ENCODE measurements at places on chromosomes 6 and 20.

DNA sequence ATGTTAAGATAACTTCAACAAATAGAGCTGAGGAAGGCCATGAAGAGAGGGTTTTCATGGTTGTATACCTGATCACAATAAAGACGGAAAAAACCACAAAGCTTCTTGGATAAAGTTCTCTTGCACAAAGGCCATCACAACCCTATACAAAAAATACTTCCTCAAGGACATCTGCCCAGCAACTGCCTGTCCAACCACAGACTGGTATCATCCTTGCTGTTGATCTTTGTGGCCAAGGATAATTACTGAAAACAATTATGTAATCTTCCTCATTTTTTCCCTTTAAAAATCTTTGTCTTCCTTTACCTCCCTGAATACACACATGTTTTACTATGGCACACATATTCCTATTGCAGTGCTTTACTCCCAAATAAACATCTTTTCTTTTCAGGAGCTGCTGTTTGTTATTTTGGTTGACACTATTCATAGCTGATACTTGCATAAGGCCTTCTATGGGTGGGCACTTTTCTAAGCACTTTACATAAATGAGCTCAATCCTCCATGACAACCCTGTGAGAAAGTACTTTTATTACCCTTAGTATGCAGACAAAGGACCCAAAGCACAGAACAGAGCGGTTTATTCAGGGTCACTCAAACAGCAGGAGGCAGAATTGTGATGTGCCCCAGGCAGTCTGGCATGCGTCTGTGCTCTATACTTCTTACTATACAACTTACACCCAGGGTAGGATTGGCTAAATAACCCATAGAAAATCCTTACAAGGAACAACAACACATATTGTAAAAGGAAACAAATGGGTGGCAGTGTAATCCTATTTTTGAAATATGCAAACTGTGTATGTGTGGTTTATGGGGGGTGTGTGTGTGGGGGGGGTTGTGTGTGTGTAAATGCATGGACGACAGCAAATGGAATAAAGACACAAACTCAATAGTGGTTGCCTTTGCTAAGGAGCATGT, 35.1 kb downstream of the SNRNP48 start:
- DNase-seq, result no peak

DNA sequence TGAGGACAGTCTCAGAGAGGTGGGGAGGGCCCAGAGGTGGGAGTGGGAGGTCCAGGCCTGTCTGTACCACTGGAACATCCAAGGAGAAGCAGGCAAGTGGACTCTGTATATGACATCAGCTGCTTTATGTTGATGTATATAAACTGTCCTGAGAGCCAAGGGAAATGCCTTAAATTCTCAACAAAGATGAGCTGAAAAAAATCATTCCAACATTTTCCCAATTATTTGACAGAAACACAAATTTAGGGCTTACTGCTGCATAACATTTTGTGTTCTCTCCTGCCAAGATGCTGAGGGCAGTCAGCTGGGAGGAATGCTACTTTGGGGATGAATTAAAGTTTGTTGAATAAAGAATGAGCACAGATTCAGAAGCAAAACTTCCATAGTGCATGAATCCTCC, 52.8 kb downstream of the FOXC1 start:
- no peak for DNase-seq

DNA sequence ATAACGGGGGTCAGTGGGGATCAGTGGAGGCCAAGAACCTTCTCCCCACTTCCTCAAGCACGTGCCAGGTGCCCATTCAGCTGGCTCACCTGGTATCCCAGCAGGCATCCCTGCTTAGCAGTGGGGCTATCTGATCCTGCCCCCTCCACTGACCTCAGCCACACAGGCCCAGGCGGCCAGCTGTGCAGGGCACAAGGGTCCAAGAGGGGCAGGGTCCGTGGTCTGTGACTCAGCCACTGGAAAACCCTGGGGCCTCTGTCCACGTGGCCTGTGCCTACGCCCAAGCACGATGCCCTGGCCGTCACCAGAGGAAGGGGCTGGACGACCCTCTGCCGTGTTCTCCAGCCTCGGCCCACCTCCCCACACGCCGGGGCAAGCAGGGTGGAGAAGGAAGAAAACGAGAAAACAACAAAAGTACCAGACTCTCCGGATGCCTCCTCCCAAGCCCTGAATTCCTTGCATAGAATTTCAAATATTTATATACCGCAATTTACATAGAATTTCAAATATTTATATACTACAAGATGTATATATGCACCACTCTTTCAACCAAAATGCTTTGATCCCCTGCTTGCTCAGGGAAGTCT, 12.1 kb downstream of the PXDC1 start:
- DNase-seq, result peak; percentile 33

DNA sequence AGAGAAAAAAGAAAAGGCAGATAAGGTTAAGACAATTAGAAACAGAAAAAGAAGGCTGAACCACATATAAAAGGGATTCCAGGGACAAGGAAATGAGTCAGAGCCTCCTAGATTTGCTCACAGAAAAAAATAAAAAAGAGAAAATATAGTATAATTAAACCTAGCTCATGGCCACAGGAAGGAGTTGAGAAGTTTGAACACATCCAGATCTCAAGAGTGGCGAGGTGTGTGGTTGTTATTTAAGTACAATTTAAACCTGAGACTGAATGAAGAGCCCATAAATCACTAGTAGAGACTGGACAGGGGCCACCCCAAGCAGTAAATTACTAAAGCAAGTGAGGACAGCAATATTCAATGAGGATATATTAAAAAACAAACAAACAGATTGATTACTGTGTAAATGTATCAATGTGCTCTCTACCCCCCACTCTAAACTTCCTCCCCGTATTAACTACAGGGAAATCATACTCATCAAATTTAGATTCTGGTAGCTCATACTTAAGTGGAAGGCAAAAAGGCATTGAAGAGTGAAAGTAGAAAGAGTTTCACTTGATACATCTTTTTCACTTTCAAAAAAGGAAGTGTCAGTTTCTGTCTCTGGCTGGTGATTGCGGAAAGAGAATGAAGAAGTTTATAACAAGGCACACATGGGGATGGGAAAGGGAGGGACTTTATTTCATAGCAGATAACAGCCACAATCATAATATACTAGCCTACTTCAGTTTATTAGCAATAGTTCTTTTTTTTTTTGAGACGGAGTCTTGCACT, 49.3 kb upstream of the SCAF8 start:
- no peak for DNase-seq

DNA sequence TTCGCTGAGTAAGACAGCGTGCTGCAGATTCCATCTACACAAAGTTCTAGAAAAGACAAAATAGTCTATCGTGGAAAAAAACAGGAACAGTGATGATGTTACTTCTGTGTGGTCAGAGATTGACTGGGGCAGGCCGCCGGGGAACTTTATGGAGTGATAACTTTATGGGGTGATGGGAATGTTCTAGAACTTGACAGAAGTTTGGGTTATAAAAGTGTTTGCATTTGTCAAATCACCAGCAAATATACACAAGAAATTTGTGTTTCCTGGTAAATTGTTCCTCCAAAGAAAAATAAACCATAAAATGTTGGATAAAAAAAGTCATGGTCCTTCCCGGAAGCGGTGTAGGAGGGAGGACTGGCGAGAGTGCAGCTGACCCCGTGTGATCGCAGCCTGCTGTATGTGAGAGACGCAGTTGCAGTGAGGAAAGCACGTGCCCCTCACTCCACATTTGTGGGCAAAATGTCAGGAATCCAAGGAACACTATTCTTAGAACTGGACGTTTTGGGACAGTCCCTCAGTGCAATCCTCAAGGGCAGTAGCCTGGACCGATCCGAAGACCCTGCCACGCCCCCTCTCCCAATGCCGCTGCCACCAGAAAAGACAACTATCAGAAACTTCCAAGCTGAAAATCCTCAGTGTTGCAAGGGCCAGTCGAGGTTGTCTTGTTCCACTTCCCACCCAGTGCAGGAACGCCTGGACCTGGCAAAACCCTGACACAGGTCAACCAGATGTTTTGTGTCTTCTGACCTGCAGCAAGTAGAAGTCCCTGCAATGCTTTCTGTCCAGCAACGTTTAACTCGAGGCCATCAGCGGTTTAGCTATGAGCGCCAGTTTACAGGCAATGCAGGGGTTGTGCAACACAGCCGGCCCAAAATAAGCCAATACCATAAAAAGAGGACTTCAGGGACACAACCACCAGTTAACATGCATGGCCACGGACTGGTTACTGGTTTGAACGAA, 80.5 kb upstream of the QKI start:
- no peak for DNase-seq
